ENCODE measurements at places on chromosomes 1 and 21.
A peak's percentile ranks its signal among the peaks of the same experiment; 100 is the strongest.

DNA sequence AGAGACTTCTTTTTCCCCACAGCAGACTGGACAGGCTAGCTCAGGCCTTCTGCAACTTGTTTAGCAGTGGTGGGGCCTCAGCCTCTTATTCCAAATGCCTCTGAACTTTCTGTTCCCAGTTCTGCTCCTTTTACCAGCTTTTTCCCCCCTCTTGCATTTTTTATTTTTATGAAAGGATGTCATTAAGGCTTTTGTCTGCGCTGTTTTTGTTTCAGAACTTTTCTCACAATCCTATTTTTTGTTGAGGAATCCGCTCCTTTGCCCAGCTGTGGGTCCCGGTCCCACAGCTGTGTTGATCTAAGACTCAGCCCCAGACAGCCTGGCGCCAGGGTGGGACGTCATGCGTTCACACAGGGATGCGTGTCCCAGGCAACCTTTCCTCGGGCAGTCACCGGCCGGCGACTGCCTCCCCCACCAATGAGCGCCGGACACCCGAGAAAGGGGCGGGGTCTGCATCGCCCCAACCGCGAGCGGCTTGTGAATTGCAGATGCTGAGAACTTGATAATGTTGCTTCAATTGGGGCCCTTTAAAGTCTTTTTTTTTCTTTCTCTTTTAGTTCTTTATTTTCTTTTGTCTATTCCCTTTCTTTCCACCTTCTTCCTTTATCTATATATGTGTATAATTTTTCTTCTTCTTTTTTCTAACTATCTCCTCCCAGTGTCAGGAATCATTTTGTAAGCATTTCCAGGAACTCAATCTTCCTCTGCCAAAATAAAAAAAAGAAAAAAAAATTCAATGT, 3.0 kb upstream of the ID3 start:
- DNase-seq, result peak; percentile 94

- DNase-seq, result no peak
Measured at GRCh38 chr1:246638941-246639655, 72.8 kb downstream of the CNST start.

DNA sequence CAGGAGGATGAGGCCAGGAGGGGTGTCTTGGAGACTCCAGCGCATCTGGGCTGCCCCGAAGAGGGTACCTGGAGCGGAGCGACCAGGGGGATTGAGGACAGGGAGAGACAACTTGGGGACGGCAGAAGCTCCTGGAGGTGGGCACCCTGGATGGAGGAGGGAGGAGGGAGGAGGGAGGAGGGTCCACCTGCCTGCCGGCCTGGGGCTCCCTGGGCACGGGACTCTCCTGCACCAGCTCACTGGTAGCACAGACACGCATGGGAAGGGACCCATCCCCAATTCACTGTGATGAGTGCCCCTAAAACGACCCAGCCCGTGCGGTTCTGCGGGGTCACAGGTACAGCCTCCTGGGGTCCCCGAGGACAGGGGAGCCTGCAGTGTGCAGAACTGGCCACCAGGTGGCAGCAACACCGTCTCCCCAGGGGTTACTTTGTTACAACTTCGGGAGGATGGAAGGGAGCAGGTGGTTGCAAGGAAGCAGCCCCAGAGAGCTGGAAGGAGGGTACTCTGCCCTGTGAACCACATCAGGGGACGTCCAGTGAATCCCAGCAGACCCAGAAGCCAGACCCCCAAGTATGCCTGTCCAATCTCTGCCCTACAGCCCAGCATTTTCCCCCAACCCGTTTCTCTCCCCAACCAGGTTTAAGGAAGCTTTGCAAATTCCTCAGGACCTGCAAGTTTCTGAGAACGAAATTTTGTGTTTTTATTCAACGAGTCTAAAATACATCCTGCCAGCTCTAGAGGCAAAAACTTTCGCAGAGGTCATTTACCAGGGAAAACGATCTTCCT, 482.4 kb downstream of the NPHP4 start:
- peak; percentile 61 for DNase-seq

GRCh38 chr1:154326546-154327465, 1.5 kb downstream of the ATP8B2 start:
- no peak for DNase-seq

- no peak for DNase-seq
Measured at GRCh38 chr21:39040494-39041110, 142.6 kb downstream of the PSMG1 start.
